ENCODE measurements at places on chromosomes 2 and 18.

DNA sequence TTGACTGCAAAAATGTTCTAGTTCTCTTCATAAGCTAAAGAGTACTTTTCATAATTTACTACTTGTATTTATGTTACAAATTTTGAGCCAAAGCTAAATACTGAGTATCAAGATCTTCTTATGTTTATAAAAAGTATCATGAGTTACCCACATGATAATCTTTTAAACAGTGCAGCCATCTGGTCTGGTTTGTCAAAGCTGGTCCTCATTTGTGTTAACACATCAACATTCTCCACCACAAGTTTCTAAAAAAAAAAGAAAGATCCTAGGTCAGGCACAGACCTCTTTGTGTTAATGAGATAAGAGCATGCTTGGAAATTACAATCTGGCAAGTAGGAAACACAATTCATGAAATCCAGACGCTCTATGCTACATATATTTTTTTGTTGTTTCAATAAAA lies 75.5 kb upstream of the FRZB start:
- no peak for DNase-seq

DNA sequence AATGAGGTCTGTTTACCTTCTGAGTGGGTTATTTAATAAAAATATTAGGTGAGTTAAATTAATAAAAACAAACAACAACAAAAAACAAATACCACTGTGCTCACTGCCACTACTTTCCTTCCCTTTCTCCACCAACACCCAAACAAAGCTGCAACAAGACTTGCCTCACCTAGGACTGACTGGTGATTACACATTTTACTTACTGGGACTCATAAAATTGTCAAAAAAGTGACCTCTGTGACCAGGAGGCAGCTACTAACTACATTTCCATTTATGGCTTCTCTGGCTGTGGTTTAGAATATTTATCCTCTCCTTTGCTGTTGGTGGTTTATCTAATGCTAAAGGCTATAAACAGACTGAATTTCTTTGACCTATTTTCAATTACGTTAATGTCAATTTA lies 39.8 kb downstream of the EFEMP1 start:
- no peak for DNase-seq

DNA sequence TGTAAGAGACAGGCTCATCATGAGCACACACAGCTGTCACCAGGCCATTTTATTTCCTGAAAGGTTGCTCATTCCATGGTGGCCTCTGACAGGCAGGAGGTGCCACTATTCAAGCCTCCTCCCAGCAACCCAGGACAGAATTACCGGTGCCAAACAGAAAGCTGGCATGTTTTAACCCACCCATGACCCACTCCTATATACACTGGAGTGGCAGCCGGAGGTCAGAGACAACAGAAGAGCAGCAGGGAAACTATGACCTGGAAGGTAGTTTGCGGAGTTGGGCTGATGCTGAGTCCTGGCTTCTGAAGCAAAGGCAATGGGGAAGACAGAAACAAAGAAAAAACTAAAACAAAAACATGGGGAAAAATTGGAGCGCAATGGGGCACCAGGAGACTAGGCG lies 2.3 kb downstream of the RFTN2 start:
- no peak for DNase-seq

GRCh38 chr2:42312106-42312505 lies 48.9 kb downstream of the COX7A2L start:
- DNase-seq, result no peak

GRCh38 chr18:48827291-48828193 lies 123.2 kb downstream of the SMAD7 start:
- DNase-seq, result no peak

DNA sequence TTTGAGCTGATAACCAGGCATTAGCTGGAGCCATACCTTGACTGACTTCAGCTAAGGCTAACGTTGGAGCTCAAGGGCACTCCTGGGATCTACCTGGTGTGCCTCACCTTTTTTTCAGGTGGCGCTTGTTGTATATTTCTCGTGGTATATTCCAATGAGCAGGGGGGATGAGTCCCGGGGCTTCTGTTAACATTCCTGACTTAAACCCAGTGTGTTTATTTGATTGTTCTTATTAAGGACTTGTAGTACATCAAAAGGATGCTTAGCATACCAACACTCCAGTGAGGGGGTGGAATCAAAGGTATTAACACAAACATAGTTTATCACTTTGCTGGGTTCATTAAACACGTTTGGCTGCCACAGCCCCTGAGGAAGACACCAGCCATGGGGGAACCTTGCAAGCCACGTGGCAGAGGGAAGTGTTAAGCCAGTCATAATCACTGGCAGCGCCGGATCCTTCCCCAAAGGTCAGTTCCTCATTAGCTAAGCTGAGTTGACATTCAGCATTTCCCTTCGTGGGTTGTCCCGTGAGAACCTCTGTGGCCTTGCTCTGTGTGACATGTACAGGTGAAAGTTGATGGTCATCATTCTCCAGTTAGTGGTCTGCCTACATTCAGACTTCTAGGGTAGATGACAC lies 119.5 kb upstream of the MCFD2 start:
- no peak for DNase-seq

DNA sequence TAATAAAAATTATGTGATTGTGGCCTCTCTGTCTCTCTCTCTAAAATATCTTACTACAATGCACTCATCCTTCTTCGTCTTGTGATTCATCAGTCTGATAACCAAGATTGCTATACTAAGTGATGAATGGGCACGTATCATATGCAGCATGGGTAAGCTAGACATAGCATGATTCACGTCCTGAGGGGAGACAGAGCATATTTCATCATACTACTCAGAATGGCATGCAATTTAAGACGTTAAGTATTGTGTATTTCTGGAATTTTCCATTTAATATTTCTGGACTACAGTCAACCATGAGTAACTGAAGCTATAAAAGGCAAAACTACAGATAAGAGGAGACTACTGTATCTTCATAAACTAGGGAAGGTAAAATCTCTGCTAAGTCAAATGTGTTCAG lies 97.0 kb upstream of the CD226 start:
- DNase-seq, result no peak

DNA sequence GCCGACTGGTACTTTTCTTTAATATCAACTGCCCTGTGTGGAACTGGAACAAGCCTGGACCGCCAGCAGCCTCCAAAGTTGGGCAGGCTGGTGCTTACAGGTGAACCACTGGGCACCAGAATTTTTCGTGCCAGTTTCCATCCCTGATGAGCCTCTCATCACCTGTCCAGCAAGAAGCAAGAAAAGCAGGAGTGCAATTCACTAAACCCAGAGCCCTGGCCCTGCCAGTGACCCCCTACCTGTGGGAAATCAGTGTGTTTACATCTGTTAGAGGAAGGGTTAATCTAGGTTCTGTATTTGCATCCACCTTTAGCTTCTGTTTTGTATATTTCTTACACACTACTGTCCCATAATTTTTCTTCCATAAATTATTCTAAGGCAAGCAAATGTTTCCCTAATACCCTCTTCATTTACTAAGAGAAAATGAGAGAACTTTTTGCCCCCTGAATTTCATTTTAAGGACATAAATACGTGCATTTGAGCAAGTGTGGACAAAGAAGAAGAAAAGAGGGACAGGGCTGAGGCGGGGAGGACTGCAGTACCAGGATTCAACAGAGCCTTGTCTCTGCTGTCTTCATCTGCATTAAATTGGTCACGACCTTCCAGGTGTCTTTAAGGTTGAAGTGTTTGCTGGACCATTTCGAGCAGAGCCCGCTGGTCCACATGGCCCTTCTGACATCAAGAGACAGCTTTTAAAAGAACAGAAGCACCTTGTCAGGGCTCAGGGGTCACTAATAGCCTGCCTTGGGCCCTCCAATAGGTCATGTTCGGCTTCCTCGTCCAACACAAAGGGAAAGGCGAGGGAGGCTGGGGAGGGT lies 763.1 kb downstream of the BCL11A start:
- DNase-seq, result no peak

- DNase-seq, result no peak
Measured at GRCh38 chr2:1799174-1799573, 54.9 kb upstream of the PXDN start.

DNA sequence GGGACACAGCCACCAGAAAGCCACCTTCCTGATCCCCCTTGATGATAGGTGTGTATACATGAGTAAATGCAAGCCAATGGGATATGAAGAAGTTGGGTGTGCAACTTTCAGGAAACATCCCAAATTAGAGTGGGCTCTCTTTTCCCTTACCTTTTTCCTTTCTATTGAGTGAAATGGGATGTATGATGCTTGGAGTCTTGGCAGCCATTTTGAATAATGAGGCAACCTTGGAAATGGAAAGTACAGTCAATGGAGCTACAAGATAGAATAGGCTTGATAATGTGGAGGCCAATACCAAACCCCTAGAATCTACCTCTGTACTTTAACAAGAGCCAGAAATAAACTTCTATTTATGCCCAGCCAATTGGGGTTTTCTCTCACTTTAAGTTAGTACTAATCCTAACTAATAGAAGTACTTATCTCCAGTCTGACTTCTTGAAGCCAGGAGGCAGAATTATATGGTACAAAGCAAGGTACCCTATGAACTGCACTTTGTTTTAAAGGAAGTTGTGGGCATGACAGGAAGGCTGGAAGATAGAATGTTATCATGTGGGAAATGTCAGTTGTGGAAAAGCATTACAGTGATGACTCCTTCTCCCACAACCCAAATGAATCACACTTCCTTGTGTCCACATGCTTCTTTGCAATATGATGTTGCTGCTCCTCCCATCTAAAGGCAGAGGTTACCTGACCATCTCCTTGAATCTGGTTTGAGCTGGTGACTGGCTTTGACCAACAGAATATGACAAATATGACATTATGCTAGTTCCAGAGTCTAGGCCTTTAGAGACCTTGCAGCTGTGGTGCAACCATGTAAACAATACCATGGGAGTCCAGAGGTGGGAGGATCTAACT lies 12.9 kb upstream of the NABP1 start:
- DNase-seq, result no peak

DNA sequence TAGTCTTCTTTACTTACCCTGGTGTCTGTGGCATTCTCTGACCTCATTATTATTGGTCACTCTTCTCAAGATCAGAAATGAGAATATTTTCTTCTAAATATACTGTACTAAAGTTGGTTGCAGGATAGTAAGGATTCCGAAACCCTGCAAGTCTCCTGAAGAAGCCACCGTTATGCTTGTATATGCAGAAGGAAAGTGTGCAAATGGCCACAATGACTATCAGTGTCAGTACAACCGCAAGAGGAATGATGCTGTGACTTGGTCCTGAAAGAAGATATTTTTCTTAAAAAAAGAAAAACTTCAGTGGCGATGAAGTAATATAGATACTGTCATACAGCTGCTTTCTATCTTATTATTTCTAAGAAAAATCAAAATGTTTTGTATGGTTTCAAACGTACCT lies 120.7 kb downstream of the PLA2R1 start:
- no peak for DNase-seq

GRCh38 chr2:37321029-37321682 lies 3.5 kb downstream of the PRKD3 start:
- DNase-seq, result no peak

DNA sequence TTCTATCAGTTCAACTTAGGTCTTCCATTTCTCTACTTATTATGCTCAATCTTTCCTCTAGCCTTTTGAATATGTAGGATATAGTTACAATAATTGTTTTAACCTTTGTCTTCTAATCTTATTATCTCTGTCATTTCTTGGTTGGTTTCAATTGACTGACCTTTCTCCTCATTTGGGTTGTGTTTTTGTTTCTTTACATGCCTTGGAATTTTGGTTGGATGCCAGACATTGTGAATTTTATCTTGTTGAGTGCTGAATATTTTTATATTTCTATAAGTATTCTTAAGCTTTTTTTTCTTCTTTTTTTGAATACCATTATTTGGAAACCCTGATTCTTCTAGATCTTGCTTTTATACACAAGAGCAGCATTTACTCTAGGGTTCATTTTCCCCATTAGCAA lies 30.7 kb upstream of the TMEM247 start:
- no peak for DNase-seq

DNA sequence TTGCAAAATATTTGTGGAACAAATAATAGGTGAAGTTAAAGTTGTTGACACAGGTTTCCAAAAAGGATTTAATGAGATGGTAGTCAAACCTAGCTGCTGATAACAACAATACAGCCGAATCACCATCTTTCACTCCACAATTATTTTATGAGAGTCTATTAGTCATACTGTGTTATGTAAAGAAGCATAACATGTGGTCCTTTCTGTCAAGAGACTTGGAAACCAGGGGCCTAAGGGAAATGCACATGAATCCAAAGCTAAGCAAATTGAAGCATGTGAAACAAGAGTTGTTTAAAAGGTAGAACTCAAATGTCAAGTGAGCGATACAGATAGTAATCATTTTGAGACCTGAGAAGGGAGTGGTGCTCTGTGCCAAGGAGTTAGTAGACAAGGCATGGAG lies 16.0 kb downstream of the CD28 start:
- no peak for DNase-seq

DNA sequence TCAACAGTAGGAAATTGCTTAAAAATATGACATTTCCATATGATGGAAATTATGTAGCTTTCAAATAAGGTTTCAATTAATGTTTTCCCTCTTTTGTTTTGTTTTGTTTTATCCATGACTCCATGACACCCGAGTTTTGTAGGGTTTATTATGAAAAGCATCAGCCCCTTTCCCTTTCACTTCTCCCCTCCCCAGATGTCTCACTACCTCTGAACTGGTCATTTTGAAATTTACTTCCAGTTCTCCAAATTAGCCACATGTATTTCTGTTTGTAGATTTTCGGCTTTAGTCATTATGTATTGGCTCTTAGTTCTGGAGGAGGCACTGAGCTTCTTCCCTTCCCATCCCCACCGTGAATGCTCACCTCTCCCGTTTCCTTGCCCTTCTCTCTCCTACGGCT lies 18.6 kb upstream of the VPS4B start:
- no peak for DNase-seq

DNA sequence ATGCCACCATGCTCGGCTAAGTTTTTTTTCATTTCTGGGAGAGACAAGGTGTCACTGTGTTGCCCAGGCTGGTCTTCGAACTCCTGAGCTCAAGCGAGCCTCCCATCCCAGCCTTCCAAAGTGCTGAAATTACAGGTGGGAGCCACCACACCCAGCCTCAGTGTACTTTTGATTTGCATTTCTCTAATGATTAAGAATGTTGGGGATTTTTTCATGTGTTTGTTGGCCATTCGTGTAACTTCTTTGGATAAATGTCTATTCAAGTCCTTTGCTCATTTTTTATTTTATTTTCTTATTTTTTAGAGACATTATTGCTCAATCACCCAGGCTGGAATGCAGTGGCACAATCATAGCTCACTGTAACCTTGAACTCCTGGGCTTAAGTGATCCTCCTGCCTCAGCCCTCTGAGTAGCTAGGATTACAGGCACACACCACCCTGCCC lies 73.1 kb downstream of the TMEM185B start:
- no peak for DNase-seq

DNA sequence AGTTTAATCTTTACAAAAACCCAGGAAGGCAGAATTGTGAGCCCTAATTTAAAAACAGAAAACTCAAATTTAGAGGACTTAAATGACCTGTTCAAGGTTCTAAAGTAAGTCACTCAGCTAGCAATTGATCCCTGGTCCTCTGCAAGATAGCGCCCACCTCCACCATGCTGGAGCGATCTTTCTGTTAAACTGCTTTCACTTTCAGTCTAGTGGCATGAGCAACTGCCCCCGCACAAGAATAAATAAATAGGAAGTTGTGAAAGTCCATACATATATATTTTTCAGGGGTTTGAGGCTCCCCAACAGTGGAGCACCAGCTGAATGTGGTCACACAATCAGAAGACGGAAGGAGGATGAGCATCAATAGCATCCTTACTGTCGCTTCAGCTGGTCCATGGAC lies 217.9 kb downstream of the NAPG start:
- DNase-seq, result no peak

GRCh38 chr18:25230658-25231326 lies 121.2 kb downstream of the ZNF521 start:
- no peak for DNase-seq

- no peak for DNase-seq
Measured at GRCh38 chr18:62625019-62625418, 90.3 kb upstream of the PHLPP1 start.
